ENCODE measurements at places on chromosomes 1 and 21.

DNA sequence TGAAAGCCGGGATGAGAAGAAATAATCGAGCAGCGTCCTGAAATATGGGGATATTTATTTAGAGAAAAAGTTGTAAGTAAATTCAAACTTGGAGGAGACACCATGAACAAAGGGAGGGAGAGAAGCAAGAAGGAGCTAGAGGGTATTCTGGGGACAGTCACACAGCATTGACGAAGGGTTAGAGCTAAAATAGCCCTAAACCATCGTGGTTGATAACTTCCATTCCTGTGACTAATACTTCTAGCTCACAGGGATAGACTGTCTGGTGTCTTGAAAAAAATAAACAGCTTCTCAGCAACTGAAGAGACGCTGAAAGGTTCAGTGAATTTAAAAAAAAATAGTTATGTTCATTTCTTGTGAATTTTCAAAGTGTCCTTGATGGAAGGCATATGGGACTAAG is 86.7 kb downstream of the LRRC53 start:
- DNase-seq: no peak

- no peak for DNase-seq
Measured at GRCh38 chr1:202804126-202804525, 4.1 kb downstream of the KDM5B start.

GRCh38 chr21:29477941-29478340 is 179.2 kb downstream of the BACH1 start:
- DNase-seq: no peak

- DNase-seq: no peak
Measured at GRCh38 chr1:87790756-87791155, 462.1 kb downstream of the LMO4 start.

- DNase-seq: no peak
Measured at GRCh38 chr1:110070671-110071242, at the start of gene ALX3. ALX3 (minus strand) TSS chr1:110070672; CDS start chr1:110070612, 60 bp downstream.

- no peak for DNase-seq
Measured at GRCh38 chr1:31010086-31010989, 55.2 kb downstream of the PUM1 start.

- no peak for DNase-seq
Measured at GRCh38 chr1:29311352-29312030, 75.2 kb downstream of the PTPRU start.

DNA sequence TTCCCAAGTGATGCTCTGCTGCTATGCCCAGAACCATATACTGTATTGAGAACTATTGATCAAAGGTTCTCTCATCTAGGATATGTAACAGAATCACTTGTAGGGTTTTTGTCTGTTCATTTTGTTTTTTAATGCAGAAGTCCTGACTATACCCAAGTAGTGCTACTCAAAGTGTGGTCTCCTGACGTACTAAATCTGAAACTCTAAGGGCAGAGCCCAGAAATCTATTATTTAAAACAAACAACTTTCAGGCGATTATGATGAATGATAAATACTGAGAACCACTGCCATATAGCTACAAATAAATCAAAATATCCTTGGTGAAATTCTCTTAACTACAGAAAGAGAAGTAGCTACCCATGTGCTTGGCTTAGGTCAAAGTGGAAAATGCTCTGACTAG is 10.1 kb downstream of the ZZZ3 start:
- DNase-seq: no peak

- no peak for DNase-seq
Measured at GRCh38 chr1:244863491-244864252, 671 bp downstream of the HNRNPU start.

DNA sequence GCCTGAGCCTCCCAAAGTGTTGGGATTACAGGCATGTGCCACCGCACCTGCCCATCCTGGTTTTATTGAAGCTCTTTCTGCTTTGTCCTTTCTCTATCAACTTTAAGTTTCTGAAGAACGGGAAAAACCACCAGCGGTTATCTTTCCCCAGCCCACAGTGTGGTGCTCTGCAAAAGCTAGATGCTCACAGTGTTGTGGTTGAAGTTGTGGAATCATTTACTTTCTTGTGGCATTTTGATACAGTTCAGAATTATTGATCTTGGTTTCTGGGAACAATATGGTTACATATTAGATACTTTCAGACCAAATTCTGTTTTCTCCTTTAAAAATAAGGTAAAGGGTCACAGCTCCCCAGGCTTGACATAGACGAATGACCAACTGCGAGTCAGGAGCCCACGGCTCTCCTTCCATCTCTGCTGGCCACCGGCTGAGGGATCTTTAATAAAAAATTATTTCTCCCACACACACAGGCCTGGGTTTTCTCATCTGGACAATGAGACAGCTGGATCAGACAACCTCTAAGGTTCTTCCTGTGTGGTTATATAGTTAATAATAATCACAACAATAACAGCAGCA is 385.3 kb downstream of the SETD4 start:
- DNase-seq: no peak

DNA sequence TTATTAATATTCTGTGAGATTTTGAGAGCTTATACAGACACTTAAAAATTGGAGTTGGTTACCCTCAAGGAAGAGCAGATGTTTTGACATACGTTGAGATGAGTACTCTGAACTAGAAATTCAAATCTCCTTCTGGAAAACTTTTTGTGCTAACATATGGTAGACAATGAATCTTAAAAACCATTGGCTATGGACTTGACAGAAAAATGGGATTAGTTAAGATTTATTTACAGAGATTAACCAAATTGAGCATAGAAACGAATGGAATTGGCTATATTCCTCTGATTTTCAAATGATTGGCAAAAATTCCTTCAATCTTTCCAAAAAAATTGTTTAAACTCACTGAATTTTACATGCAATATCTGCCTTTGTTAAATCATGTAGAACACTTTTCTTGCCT is 1392.9 kb downstream of the BRINP3 start:
- DNase-seq: no peak

- no peak for DNase-seq
Measured at GRCh38 chr1:55854911-55855310, 639.7 kb upstream of the USP24 start.

DNA sequence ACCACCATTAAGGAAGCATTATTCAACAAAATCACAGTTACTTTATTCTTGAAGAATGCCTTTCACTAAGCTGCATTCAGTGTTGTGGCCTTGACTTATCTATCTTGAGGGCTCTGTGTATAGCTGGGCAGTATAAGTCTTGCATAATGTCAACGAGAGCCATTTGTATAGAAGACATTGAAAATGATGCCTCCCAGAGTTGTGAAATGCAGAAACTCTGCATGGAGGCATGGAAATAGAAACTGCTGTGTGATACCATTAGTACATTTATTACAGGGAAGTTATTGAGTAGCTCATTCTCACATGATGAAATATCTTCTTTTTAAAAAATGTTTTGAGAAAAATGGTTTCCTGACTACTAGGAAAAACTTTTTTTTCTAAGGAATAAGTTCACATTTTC is 111.4 kb upstream of the SNX7 start:
- DNase-seq: no peak

- no peak for DNase-seq
Measured at GRCh38 chr1:186983327-186983726, 154.6 kb downstream of the PLA2G4A start.

DNA sequence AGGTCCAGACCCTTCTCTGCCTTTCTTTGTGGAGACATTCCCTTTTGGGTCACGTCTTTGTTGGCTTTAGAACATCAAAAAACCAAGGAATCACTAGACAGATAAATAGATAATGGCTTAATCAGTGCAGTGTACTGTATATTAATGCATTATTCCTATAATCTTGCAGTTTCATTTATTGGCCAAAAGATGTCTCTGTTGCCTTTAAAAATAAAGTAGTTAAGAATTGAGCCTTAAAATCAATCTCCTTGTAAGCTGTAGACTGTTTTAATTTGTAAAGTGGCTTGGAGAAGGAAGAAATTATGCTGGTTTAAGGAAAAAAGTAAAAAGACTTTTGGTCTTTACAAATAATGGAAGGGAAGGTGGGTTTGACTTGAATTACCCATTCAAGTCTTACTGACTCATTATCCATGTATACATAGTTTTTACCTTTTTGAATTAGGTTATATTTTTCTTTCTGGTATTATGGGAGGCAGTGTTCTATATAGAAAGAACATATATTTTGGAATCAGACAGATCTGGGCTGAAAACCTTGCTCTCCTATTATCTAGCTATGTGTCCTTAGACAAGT is 84.6 kb downstream of the VPS13D start:
- DNase-seq: no peak

- no peak for DNase-seq
Measured at GRCh38 chr1:114756009-114756892, 1.5 kb downstream of the CSDE1 start.

DNA sequence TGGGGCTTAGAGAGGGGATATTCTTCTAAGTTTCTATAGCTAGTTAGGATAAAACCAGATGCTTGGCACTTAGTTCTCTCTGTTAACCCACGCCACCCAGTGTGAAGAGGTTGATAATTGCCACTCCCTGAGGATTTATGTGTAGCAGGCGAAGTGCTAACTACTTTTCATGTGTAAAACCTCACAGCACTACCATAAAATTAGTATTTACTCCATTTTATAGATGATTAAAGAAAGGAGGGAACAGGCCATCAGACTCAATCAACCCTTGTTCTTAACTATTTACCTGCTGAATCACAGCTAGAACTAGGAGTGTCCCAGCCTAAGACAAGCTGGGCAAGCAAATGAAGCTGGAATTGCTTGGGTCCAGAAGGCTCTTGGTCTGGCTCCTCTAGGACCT is 8.9 kb downstream of the LIN28A start:
- no peak for DNase-seq

DNA sequence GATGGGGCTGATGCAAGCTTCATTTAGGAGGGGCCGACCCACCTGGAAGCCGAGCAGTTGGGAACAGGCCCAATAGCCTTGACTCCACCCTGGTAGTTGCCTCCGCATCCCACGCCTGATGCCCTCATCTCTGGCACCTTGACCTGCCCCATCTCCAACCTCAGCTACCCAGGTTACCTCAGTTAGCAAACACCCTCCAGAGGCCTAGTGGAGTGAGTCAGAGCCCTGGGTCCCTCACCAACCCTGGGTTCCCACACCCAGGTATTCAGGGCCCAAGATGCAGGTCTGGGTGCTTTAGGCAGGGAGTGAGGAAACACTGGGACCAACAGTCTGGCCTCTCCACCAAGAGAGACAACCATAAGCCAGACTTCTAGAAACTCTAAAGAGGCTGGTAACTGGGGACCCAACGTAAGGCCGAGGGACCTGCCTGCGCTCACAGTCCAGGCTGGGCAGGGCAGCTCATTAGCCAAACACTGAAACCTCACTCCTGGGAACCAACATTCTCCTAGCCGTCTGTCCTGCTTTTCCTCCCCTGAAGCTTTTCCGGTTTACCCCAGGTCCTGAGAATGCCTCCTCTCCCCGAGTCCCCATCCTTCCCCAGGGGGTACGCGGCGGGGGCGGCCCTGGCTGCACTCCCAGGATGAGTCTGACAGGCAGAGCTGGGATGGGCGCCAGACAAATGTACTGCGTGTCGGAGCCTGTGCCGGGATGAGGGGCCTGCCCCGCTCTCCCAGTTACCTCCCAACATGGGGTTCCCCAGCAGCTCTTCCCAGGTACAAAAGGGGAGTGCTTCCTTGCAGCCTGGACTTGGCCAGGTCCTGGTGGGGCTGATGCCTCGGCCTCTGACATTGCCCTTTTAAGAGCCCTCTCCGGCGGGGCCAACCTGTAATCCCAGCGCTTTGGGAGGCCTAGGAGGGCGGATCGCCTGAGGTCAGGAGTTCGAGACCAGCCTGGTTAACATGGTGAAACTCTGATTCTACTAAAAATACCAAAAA is 8.9 kb upstream of the CELSR2 start:
- DNase-seq: no peak

GRCh38 chr1:156747742-156748669 is 3.5 kb downstream of the HDGF start:
- DNase-seq: no peak

DNA sequence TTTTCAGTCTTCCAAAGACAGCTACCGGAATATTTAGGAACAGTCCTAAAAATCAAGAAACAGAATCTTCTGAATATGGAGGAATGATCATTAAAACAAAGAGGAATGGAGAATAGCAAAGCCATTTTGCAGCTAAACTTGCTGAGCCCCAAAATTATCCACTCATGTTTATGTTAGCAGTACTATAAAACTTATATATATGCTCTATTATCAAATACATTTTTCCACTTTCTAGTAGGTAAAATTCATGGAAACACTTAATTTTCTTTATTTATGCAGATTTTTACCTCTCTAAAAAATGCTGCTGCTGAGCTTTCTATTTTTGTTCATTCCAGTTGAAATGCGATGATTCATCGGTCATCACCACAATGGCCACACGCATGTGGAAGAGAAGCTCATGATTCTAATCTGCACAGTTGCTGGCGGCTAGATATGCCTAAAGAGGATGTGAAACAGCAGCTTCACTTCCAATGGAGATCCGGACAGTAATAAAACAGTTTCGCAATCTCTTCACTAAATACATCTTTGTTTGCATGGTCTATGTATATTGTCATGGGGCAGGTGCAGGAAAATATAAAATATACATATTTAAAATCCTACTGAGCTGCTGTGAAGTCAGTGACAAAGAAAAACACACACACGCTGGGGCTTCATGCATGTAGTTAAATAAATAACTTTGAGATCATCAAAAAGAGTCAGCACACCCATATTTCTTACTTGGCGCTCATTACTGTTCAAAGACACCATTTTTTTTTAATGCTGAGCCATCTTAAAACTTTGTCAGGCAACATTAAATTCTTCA is 292.2 kb downstream of the SMYD3 start:
- no peak for DNase-seq

GRCh38 chr1:39960431-39960958 is 5.5 kb downstream of the MFSD2A start:
- DNase-seq: peak; percentile 83

DNA sequence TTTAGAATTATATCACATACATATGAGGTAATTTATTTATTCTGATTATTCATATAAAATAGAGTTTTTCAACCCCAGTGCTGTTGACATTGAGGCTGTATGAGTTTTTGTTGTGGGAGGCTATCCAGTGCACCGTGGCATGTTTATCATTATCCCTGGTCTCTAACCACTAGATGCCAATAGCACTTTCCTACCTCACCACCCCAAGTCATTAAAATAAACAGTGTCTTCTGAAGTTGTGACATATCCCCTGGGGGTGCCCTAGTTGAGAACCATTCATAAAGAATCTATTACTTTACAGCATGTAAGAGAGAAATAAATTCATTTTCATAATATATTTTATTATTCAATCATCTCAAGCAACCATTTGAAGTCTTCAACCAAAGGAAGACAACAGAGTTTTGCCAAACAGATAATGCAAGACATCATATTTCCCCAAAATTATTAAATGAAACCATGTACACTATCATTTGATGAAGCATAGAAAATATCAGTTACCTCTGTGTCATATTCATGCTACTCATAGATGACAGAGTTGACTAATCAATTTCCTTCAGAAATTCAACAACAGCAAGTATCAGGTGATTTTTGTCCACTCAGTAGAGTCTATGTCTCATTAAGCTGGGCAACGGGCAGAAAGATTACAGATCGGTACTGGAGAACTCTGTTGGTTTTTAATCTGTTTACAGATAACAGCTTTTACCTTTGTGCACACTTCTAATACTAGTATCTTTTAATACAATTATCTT is 39.5 kb upstream of the RGS1 start:
- no peak for DNase-seq

- DNase-seq: no peak
Measured at GRCh38 chr1:53062708-53063591, 937 bp downstream of the PODN start.

- no peak for DNase-seq
Measured at GRCh38 chr1:216710055-216710454, 13.2 kb downstream of the ESRRG start.

All from NCI-H187 (cell line).